Frontal cortex (tissue), 4 donors: ENCODE measurements at places on chromosomes 6 and 20.

DNA sequence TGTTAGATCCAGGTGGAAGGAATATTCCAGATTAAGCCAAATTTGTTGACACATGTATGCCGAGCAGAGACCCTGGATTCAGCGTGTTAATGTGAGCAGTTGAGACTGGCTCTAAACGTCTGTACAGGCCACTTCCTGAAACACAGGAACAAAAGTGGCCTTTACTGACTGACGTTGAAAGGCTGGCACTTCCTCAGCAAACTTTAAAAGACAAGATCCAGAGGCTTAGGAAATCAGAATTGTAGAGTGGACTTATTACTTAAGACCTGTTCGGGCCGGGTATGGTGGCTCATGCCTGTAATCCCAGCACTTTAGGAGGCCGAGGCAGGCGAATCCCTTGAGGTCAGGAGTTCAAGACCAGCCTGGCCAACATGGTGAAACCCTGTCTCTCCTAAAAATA lies 125.7 kb upstream of the ARID1B start:
- no peak for DNase-seq

- peak; percentile 16 for DNase-seq
Observed at GRCh38 chr6:17666646-17667045, 40.1 kb downstream of the NUP153 start.

DNA sequence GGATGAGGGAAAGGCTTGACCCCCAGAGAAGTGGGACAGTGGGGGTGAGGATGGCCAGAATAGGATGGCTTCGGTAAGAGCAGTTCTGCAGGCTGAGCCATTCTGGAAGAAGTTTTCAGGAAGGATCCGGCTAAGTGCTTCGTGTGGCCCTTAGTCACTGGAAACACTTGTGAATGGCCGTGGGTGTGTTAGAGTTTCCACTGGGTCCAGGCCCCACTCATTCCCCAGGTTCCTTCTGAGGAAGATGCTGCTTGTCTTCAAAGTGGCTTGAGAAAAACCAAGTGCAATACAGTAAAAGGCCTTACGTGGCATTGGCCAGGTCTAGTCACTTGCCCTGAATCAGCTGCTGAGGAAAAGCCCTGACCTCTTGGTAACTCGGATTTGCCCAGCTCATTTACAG lies 27.9 kb downstream of the MANBAL start:
- no peak for DNase-seq

GRCh38 chr6:8172530-8172929 lies 70.2 kb upstream of the EEF1E1 start:
- no peak for DNase-seq

- DNase-seq = no peak
Observed at GRCh38 chr20:58637466-58638213, 13.4 kb upstream of the STX16 start.

DNA sequence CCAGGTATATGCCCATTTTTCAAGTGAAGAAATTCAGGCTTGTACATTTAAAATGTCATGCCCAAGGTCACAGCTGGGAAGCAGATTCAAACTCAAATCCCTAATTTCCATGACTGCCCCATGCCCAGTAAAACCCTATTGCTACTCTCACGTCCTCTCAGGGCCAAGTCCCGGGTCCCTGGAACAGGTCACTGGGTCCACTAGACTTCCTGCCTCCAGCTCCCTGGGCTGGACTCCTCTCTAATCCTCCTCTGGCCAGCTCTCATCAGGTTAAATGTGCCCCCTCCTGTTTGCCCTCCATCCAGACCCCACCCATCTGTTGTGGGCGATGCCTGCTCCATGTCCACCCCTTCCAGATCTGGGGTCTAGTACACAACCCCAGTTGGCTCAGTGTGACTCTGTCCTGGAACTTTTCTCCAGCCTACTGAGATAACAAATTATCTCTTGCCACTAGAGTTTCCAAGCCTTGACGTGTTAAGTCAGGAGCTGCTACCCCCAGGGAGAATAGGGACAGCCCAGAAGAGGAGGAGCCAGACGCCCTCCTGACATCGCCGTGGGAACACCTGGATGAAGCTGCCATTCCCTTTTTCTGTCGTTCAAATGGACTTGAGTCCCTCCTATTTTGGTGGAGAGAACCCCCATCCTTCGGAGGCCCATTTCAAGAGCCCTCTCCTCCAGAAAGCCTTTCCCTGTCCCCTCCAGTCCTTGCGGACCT lies 3.7 kb upstream of the SPDEF start:
- DNase-seq = no peak

DNA sequence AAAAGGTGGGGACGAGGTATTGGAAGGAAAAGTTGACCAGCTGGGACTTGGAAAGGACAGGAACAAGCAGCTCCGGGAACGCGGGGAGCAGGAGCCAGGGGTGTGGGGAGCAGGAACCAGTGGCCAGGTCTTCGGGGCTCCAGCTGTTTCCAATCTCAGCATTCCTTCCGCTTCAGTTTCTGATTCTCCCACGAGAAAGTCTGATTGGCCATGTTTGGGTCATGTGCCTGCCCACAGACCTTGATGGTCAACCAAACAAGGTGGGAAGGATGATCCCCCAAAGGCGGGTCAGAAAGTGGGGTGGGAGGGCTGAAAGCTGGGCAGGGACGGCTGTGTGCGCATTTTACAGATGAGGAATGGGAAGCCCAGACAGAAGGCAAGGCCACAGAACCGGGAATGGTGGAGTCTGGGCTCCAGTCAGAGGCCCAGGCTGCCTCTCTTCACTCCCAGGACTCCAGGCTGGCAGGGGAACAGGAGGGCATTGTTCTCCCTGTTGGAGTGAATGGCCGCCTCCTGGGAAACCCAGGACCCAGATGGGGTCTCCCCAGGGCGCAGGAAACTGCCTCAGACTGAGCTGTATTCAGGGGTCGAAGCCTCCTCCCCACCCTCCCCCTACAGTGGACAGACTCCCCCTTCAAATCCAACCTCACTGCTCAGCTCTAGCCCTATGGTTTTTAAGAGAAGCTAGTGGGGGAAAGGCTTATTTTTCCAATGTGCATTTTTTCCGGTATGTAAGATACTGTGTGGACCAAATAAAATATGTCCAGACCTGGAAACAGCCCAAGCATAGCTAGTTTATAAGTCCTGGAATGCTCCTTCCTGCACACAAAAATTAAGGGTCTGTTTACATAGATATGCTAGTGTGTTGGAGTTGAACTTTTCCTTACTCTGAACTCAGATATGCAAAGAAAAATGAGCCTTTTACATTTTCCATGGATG lies 12.2 kb upstream of the PTGIS start:
- no peak for DNase-seq

DNA sequence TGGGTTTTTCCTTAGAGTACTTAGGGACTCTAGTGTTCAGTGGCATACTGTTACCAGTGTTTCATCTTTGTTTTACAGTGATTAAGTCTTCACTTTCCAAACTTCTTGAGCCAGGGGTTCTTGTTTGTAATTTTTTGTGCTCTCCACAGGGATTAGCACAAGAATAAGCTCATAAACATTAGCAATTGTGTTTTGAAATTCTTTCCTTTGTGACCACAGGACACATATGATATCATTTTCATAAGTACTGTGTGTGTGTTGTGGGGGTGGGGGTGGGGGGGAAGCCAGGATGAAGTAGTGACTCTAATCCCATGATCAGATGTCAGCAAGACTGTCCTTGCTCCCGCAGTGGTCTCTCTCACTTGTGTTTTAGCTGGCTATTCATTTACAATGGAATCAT lies 101.5 kb upstream of the SCP2D1 start:
- DNase-seq = no peak
